ENCODE measurements at places on chromosomes 12 and 14.

GRCh38 chr12:103771466-103771865 lies 69.6 kb downstream of the NT5DC3 start:
- no peak overlapping the region for H3K4me3 ChIP-seq
- peak overlapping the region; percentile 19 for H3K27ac ChIP-seq
- no peaks in the 10 kb centered on the region for H3K27me3 ChIP-seq
- DNase-seq = no peak

- no peaks in the 10 kb centered on the region for H3K27me3 ChIP-seq
- H3K4me1 ChIP-seq = peaks cover 5% of the 10 kb centered on the region
- H3K4me3 ChIP-seq = no peak overlapping the region
Observed at GRCh38 chr12:63922474-63922873, 78.0 kb downstream of the SRGAP1 start.

DNA sequence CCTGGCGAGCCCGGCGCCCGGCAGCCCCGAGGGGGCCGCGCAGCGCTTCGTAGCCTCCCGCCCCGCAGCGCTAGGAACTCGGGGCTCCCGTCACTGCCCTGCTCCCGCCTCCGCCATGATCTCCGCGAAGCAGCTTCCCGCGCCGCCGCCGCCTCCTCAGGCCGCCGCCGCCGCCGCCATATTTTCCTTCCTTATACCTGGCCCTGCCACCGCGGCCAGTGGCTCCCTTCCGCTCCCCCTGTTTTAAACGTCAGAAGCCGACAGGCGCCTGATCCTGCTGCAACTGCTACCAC lies 286 bp downstream of the PPP4R3A start:
- H3K4me3 ChIP-seq = peak overlapping the region; percentile 100
- H3K36me3 ChIP-seq = no peaks in the 10 kb centered on the region
- no peaks in the 10 kb centered on the region for H3K27me3 ChIP-seq
- no peak for DNase-seq
- peak overlapping the region; percentile 99 for H3K27ac ChIP-seq
- H3K4me1 ChIP-seq = peaks cover 28% of the 10 kb centered on the region

DNA sequence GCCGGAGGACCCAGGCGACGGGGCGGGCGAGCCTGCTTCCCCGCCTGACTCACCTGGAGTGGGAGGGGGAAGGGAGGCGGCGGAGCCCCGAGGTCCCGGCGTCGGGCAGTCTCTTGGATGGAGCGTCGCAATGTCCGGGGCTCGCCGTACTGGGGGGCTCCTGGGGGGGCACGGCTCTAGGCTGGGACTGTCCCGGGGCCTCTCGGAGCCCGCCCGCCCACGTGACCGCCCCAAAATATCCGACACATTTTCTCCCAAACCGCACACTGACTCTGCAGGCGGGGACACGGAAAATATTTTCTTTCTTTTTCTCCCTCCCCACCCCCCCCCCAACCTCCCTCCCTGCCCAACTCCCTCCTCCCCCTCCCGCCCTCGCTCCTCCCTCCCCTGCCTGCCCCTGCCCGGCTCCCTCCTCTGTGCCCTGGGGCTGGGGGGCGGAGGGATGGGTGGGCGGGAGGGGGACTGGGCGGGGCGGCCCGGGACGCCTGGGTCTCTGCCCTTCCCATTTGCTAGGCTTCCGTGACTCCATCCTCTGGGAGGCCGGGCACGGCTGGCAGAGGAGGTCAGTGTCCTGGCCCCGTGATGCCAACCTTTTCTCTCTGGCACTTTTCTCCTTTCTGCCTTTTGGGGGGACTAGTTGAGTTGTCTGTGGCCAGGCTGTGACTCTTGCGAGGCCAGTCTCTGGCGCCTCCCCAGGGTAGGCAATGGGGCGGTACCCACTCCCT lies at the start of gene RARG:
Gene RARG, minus strand, starts transcription at position 289 of the 725 bp plus-strand sequence. CDS start 4,664 bp downstream, outside the sequence.
- H3K27me3 ChIP-seq = no peaks in the 10 kb centered on the region
- H3K27ac ChIP-seq = peak within 1 kb of the TSS; percentile 88

DNA sequence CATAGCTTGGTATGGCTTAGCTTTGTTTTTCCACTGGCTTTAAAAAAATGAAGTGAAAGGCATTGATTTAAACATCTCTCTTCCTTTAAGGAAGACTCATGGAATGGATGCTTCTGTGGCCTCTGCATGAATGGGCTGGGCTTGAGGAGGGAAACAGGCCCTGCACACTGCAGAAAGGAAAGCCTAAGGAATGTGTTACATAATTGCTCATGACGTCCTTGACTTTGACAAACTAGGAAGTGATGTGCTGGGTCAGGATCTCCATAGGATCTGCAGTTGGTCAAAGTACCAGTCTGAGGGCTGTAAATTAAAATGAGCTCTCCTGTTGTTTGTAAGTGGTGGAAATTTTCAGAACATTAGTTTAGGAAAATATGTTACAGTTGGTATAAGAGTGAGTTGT lies 12.7 kb downstream of the SAMD4A start:
- H3K27ac ChIP-seq = peak overlapping the region; percentile 37
- no peaks in the 10 kb centered on the region for H3K27me3 ChIP-seq
- no peak for DNase-seq
- no peaks in the 10 kb centered on the region for H3K36me3 ChIP-seq
- H3K4me1 ChIP-seq = peaks cover 27% of the 10 kb centered on the region
